ENCODE measurements at places on chromosomes 5 and 9.
A peak's percentile ranks its signal among the peaks of the same experiment; 100 is the strongest.

DNA sequence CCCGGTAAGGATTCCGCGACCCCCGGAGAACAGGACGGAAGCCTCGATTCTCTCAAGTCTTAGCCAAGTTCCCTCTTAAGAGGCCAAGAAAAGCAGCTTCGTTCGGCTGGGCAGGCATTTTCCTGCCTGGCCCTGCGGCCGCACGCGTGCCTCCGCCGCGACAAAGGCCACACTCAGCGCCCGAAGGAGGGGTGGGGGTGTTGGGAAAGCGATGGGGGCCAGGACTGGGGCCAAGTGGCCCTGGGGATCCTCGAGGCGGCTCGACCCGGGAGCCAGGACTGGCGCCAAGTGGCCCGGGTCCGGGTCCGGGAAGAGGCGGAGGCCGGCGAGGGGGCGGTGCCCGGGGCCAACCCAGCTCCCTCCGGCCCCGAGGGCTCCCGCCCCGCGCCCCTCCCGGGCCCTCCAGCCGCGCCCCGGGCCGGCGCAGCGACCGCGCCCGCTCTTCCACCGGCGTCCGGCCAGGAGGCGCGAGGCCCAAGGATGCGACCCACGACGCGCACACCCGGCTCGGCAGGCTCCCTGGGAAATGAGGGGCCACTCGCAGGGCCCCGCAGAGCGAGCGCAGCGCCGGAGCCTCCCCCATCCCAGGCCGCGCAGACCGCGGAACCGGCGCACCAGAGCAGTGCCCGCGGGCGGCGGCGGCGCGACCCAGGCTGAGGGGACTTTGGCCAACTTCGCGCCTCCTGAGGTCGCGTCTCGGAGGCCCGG lies 756 bp downstream of the VAV2 start:
- DNase-seq: no peak

DNA sequence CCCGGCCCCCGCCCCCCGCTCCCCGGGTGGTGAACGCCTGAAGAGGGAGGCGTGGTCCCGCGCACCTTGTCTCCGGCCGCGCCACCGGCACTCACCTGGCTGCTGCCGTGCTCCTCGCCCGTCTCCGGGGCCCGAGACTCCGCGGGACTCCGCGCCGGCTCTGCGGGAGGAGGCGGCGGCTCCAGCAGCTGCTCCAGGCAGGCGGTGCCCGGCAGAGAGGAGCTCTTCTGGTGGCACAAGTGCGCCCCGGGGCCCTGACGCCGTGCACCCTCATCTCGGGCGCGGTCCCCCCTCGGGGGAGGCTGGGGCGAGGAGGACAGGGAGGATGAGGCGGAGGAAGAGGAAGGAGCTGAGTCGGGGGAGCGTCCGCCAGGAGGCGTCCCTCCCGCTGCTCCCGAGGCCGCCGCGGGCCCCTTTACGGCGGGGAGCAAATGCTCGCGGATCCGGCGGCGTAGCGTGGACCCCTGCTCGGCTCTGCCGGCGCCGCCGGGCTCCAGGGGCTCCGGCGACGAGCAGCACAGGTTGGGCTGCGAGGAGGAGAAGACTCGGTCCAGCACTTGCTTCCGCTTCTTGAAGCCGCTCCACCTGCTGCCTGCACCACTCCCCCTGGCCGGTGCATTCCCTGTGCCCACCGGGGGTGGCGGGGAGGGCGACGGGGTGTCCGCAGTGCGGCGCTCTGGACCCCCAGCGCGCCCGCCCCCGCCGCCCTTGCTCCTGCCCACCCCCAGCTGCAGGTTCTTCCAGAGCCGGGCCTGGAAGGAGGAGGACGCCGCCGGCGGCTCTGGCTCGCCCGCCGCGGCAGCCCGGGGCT lies 928 bp downstream of the MCTP1 start:
- no peak for DNase-seq

DNA sequence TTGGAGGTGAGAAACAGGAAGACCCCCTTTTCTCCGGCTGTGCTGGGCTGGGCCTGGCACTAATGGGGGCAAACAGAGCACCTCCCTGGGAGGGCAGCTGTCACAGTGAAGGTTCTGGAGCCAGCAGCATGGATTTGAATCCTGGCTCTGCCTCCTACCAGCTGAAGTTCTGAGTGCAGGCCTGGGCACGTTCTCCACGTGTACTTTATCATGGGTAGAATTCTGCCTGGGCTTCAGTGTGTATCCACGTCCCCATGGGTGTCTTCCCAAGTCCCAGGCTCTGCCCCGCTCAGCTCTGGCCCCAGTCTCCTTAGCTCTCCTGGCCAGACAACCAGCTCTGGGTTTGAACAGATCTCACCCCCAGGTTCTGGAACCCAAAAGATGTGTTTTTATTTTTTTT lies 223.2 kb downstream of the PBX3 start:
- no peak for DNase-seq

- no peak for DNase-seq
These were observed 8.5 kb downstream of the DOCK8 start for GRCh38 chr9:223152-223551.

GRCh38 chr5:27191786-27192510 lies 153.6 kb upstream of the CDH9 start:
- DNase-seq: no peak

GRCh38 chr5:98510143-98510985 lies 263.1 kb upstream of the RGMB start:
- DNase-seq: peak; percentile 36

GRCh38 chr9:36969216-36969771 lies 64.8 kb downstream of the PAX5 start:
- no peak for DNase-seq

GRCh38 chr5:172488221-172488620 lies 33.9 kb upstream of the SH3PXD2B start:
- DNase-seq: no peak

DNA sequence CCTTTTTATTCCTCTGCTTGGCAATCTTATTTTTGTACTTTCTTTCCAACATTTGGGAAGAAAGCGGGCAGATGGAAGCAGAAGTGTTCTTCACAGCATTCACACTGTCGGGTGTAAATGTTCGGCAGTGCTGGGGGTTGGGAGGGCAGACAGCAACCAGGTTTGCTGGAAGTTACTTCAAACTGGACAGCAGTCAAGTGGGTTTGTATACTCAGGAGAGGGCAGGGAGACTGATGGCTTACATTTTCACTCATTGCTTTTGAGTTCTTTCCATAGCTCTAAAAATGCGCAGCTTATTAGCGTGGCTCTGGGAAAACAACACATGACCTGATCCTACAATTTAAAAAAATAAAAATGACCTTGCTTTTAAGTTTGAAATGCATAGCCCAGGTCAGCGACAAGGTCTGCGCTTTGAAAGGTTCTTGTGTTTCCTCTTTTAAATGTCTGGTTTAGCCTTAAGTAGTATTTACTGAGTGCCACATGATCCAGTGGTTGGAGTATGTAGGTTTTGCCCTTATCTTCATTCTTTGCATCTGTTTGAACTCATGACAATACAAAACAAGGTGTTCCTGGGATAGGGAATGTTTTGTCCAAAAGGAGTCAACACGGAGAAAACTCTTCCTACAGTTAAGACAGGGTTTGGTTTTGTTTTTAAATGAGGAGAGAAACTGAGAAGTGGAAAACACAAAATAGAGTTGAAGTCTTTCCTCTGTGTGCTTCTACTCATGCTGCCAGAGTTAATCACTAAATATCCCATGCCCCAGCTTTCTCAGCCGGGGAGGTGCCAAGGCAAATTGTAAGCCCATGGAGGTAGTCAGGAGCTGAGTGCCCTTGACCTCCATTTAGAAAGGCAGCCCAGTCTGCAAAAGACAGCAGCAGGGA lies 132.7 kb upstream of the DMRT1 start:
- DNase-seq: no peak

GRCh38 chr9:101977614-101978210 lies 239.3 kb upstream of the GRIN3A start:
- DNase-seq: no peak

GRCh38 chr5:180467028-180467975 lies 26.9 kb upstream of the CNOT6 start:
- DNase-seq: no peak

DNA sequence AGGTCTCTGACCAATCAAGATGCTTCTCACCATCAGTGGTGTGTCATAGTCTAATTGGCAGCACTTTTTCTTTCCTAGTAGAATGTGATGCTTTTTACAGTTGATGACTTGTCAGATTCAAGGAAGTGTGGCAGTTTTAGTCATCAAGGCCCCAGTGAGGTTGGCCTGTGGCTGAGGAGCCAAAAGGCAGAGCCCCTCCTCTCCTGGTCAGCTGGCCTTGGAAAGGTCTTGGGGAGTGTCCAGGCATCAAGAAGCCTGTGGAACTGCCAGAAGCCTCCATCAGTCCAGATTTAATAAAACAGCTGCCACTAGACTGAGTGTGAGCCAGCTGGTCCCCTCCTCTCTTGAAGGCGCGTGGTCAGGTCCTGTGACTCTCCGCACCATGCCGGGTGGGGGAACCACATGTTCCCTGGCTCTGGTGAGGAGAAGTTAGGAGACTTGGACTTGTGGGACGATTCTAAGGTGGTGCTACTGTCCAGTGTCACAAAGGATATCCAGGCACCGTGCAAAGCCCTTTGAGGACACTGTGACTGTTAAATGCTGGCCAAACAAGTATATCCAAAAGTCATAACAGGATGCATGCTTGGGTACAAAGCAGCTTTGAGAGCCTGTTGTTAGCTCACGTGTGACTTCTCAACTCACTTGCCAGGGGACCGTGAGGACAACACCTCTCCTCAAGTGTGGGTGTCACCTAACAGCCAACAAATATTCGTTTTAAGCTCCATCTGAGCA lies 6.1 kb upstream of the ANGPTL2 start:
- peak; percentile 39 for DNase-seq

DNA sequence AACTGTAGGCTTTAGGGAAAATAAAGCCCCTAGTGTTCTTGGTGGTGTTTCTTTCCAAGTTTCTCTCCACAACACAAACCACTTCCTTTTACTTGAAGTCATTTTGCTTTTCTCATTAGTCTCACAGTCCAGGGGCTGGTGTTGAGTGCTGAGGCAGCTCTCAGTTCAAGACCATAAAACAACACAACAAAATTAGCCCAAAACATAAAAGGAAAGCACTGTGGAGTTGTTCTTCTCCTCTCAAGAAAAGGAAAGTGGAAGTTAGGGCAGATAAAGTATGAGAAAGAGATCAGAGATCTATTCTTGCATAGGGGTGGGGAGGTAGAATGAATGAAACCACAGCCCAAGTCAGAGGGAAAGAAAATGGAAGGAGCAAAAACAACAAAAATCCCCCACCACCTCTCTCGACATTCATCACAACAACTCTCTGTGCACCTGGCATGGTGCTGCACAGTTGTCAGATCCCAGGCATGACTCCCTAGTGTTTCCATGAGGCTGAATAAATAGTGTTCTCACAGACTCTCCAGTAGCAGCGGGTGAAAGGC lies 569.9 kb downstream of the RAB3C start:
- no peak for DNase-seq

DNA sequence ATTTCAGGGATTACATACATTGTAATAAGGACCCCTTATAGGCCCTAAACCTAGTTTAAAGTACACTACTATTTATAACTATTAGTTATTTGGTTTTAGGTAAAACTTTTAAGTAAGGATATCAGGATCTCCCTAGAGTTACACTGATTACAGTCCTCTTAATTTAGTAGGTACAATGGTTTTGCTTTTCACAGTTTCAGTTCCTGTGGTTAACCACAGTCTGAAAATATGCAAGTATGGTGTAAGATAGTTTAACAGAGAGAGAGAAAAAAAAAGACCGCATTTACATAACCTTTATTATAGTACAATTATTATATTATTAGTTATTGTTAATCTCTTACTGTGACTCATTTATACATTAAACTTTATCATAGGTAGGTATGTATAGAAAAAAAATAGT lies 725.3 kb upstream of the PTPRD start:
- DNase-seq: no peak

DNA sequence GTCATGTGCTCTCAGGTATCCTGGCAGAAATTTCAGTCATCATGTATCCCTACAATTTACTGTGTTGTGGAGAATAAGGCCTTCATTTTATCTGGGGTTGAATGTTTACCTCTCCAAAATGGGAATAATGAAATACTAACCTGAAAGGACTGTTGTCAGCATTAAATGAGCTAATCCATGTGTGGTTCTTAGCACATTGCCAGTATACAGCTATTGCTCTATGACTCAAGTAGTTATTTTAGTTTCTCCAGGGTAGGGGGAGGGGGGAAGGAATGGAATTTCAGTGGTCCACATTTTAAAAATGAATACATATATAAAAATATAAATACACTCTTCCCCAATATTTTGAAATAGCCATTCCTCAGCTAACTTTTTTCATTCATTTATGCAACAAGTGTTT lies 3.5 kb downstream of the PAM start:
- DNase-seq: no peak

- no peak for DNase-seq
These were observed 165.2 kb downstream of the FRMD3 start for GRCh38 chr9:83372957-83373356.

DNA sequence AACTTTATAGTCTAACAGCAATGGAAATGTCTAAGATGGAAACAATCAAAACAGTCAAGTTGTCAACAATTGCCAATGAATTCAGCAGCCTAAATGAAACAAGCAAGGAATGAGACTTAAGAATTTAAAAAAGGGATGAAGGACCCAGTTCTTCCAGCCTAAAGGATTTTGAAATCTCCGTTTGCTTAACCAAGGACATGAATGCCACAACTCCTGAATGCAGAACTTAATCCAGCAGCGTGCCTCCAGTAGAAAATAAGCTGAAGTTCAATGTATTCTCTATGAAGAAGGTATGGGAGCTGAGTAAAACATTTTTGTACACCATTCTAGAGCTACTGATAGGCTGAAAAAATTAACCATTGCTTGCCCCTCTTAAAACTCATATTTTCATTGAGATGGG lies 411.3 kb downstream of the ARHGEF28 start:
- DNase-seq: no peak

DNA sequence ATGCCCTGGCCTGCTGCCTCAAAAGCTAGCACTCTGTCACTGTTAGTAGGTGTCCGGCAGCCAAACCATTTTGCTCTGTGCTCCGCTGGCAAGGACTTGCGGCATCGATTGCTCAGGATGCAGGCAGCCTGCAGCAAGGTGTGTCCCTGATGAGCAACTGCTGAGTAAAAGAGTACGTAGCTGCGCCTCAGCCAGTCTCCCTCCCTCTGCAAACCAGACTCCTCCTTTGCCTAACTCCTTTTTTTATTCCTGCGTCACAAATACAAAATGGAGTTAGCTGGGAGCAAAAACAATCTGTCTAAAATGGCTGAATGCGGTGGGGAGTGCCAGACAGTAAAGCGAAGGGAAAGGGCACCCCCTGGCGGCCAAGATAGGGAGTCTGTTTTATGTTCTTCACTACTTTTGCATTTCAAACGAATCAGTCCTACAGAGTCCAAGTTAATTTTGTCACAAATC lies 61.1 kb downstream of the DIAPH1 start:
- DNase-seq: peak; percentile 77

Measured in nucleus accumbens (tissue), 56 donors.